Activated CD4-positive, alpha-beta T cell treated with anti-CD3 and anti-CD28 coated beads, Interleukin-2, Interleukin-4, amounts not matched to agents 100 ng/mL and 50 ng/mL, durations not matched to agents 16 hours and 8 hours (primary cell): ENCODE measurements at places on chromosomes 4 and X.

- DNase-seq: no peak
Observed at GRCh38 chr4:183873409-183874185, 31.5 kb upstream of the STOX2 start.

DNA sequence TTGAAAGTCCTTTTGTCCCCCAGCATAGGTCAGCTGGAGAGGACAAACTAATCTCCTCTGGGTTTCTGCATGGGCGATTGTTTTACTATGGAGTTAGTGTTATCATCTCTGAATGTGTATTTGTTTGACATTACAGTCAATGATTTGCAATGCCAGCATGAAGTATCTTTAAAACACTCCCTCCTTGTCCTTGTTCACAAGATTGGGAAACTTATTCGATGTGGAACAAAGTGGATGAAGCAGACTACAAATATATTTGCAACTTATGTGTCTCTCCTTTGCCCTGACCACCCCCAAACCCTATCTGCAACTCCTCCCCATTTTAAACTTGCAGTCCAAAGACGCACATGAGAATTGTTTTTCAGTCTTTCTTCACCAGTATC is 1.5 kb upstream of the PITX2 start:
- no peak for DNase-seq

GRCh38 chr4:3239998-3240920 is 8.7 kb upstream of the MSANTD1 start:
- DNase-seq: no peak

GRCh38 chr4:89078300-89078699 is 21.3 kb upstream of the FAM13A start:
- DNase-seq: no peak

DNA sequence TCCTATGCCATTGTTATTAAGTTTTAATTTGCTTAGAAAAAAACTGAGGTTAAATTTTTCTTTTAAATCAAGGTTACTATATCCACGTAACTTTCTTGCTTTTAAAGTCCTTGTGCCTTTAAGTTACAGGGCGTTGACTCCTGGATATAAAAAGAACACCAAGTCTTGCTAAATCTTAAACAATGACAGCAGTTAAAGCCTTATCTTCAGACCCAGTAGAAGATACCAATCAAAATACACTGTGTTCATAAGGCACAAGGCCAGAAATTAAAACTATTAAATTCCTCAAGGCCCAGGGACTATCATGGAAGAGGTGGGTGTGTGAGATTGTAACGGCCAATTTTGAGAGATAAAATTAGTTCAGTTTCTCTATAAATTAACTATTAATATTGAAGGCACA is 60.4 kb downstream of the PAGE2 start:
- no peak for DNase-seq

DNA sequence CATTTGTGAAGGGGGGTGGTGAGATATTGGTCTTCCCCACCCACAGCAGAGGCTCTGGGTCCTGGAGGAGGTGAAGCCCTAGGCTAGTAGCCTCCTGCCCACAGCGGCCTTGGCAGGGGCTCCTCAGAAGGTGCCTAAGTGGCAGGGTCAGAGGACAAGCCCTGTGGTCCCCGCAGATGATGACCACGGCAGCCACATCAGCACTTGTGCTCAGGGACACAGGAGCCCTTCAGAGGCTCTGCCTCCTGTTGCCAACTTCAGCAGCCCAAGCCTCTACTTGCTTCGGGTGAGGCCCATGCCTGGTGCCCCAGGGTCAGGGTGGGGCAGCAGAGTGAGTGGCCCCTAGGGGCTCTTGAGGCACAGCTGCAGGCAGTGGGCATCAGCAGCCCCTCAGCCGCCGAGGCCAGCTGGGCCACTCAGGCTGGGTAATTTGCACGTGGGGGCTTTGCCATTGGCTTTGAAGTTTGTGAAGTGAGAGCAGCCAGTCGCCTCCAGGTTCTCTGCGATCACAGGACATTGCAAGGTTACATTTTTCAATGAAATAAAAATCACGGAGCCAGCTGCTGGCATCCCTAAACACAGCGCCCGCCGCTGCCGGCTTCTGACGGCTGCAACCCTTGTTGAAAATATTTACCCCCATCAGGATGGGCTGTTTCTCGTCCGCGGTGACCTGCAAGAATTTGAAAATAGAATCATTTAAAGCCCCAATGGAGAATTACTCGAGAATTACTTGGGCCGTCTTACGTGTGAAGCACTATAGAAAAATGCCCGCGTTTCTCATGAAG is 108.5 kb downstream of the HMX1 start:
- no peak for DNase-seq

DNA sequence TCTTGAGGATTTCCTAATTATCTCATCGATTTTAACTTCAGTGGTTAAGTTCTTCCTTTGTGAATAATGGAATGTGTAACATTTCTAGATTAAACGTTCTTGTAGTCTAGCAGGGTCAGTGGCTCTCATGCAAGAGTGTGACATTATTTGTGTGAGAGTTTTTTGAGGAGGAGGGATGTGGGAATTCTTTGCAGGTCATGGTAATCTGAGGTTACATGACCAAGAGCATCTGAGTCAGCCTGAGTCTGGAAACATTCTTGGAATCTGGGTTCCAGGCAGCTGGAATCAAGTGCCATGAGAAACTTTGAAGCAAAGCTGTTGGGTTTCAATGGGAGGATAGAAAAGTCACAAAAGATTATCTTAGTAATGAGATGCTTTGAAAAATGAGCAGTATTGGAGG is 49.5 kb downstream of the GK start:
- DNase-seq: no peak

DNA sequence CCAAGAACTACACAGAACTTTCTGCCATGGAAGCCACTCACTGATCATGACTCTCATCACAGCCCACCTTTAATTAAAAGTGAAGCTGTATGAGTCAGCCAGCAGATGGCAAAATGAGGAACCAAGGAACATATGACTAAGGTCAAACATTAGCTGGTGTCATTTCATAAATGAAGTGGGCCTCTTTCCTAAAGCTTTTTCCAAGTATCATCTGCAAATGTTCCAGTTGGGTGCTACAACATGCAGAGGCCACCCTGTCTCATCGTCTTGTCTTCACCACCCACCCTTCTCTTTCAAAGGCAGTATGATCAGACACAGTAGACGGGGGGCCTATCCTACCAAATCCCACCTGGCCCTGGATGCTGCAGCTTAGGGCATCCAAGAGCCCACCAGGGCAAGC is 9.2 kb upstream of the EOLA1 start:
- DNase-seq: no peak

GRCh38 chrX:40088299-40088625 is 9.5 kb downstream of the BCOR start:
- no peak for DNase-seq

DNA sequence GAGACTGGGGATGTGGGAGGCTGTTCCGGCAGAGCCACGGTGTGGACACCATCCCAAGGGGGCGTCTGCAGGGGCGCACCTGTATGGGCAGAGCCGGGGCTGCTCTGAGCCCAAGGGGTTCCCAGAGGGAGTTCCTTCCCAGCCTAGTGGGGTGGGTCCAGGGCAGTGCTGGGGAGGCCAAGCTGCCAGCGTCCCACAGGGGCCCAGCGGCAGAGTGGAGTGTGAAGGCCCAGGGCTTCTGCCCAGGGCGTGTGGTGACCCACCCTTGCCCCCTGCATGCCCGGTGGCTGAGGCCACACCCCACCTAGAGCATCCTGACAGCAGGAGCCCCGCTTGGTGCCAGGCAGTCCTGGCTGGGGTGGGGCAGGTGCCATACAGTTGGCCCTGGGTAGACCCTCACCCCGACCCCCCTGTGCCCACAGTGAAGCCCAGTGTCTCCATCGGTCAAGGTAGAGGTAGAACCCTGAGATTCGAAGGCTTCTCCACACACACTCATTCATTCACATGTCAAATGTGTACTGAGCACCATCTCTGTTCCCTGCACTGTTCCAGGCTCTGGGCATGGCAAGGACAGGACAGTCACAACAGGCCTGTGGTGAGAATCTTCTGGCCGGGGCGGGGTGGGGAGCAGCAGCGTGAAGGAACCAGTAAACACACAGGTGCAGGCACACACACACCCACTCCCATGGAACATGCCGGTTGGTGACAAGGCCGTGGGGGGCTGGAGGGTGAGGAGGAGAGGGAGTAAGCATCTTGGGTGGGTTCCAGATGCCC is 29.2 kb downstream of the TACC3 start:
- no peak for DNase-seq

DNA sequence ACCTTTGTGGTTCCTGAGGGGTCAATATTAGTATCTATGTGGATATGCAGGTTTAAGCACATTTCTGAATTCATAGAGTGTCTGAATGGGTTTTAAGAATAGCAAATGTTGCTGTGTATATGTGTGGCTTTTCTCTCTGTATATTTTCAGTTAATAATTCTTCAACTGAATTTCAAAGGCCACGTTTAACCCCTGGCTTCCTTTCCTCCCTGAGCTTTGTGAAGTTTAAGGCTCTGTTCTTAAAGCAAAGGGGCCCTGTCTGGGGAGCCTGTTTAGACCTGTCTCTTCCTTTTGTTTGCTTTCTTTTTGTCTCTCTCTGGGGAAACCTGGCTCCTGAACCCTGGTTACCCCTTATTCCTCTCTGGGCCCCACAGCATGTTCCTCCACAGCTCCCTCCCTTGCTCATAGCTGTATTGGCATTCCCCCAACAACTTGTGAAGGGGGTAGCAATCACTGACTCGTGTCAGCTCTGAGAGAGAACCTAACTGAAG is 139.1 kb downstream of the COL4A6 start:
- no peak for DNase-seq

DNA sequence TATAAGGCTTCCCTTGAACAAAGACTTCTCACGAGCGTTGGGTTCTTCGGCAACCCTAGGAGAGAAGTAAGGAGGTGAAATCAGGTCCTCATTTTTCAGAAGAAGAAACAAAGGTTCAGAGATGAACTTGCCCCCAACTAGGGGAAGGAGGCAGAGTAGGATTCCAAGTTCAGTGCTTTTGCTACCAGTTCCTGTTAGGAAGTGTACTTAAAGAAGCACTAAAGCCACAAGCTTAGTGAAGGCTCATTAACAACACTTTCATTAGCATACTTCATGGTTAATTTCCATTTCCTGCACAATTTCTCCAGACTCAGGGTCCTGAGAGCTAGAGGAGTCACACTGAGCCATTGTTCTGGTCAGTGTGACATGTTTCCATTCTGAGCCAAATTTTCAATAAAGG is 52.1 kb downstream of the VSIG4 start:
- DNase-seq: no peak

GRCh38 chr4:123945301-123945700 is 548.7 kb downstream of the SPRY1 start:
- no peak for DNase-seq

- no peak for DNase-seq
Observed at GRCh38 chr4:107780665-107781064, 44.1 kb upstream of the SGMS2 start.
